ENCODE measurements at places on chromosomes 16 and 17. TPM values are rescaled to one million over a fixed set of nuclear protein-coding genes. Genes with fewer than 3 reads are reported as not detected.

MYO15B gene
- 5.3 TPM for total RNA-seq

NGFR gene
- under 0.01 TPM for total RNA-seq

CETP gene
- total RNA-seq, result 12.8 TPM

MT1B gene
- not detected for total RNA-seq

TBC1D3L gene
- total RNA-seq, result 3.7 TPM

IL17C gene
- not detected for total RNA-seq

ZG16 gene
- total RNA-seq, result not detected

GRCh38 chr16:30377050-30377811 lies 2.6 kb downstream of the MYL11 start:
- DNase-seq, result no peak

DNA sequence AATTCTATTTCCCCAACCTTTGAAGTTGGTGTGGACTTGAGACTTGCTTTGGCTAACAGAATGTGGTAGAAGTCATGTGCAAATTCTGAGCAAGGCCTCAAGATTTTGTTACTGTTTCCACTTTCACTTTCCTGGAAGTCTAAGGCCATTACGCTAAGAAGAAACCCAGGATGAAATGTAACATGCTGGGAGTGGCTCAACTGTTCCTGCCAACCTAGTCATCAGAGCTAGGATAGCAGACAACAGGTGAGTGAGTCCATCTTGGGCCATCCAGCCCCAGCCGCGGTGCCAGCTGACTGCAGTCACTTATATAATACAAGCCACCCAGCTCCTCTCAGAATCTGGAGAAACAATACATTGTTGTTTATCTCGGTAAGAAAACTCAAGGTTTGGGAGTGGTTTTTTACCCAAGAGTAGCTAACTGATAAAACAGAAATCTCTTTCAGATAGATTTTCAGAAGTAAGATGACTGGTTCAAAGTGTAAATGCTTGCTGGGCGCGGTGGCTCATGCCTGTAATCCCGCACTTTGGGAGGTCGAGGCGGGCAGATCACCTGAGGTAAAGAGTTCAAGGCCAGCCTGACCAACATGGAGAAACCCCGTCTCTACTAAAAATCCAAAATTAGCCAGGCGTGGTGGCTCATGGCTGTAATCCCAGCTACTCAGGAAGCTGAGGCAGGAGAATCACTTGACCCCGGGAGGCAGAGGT lies 10.7 kb upstream of the STX4 start:
- DNase-seq, result no peak

GRCh38 chr16:4231886-4232285 lies 10.0 kb downstream of the SRL start:
- DNase-seq, result no peak

- DNase-seq, result no peak
These were observed 2.5 kb downstream of the TBX21 start for GRCh38 chr17:47735536-47736011.

- no peak for DNase-seq
These were observed 31.9 kb downstream of the PMP22 start for GRCh38 chr17:15233022-15233805.

DNA sequence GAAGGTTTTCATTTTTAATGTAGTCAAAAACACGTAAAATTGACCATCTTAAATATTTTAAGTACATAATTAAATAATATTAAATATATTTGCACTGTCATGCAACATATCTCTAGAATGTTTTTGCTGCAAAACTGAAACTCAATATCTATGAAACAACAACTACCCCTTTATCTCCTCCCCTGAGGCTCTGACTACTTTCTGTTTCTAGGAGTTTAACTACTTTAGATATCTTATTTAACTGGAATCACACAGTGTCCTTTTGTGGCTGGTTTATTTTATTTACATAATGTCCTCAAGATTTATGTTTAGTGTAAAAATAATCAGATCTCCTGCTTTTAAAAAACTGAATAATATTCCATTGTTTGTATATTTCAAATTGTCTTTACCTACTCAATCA lies 2003.9 kb downstream of the TP53TG3F start:
- DNase-seq, result no peak

DNA sequence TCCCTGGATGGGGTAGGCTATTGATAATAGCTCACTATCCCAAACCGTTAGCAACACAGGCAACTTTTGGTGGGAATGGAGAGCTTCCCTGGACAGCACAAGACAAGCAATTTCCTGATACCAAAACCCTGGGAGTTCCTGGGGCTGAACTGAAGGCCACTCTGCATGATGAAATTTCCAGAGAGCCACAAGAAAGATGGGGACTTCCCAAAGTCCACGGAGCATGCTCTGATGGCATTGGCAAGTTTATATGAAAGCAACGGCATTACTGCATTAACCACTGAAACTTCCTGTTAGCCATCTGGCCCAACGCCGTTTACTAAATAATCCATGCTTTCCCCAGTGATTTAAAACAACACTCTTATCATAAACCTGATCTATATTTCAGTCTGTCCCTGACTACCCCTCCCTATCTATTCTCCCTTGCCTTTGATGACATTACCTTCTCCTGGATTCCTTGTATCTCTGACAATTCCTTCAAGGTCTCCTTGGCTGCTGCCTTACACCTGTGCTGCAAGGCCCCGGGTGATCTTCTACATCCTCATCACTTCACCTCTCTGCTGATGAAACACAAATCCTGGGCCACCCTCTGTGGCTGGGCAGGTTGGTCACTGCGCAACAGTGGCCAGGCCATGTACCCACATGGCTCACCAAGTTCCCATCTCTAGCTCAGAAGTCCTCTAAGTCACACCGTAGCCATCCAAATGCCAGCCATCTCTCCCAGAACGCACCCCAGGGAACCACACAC lies 108.5 kb upstream of the RCVRN start:
- DNase-seq, result no peak

DNA sequence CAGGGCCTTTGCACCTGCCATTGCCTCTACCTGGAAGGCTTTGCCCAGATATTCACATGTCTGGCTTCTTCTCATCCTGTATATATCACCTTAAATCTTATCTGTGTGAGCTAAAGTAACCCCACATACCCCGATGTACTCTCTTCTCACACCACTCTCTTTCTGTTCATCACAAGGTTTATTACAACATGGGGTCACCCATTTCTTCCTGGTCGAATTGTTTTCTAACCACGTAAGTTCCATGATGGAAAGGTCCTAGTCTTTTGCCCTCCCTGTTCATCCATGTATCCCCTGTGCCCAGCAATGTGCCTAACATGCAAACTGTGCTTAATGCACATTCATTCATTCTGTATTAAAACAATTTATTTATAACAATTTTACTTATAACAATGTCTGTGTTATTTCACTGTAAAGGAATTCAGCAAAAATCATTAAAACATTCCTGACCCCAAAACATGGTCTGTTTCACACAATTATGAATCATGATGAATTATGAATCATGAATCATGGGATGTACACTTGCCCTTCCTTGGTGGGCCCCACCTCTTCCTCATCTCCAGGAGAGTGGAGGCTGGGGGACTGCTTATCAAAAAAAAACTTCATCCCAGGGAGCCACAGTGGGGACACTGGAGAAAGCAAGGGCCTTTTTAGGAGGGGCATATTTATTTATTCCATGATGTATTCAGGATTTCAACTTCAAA lies 336.4 kb downstream of the GRIN2A start:
- no peak for DNase-seq

- DNase-seq, result no peak
These were observed 20.5 kb upstream of the UBE2I start for GRCh38 chr16:1288813-1289476.

- DNase-seq, result no peak
These were observed 7.2 kb downstream of the MRPL58 start for GRCh38 chr17:75019710-75020109.

DNA sequence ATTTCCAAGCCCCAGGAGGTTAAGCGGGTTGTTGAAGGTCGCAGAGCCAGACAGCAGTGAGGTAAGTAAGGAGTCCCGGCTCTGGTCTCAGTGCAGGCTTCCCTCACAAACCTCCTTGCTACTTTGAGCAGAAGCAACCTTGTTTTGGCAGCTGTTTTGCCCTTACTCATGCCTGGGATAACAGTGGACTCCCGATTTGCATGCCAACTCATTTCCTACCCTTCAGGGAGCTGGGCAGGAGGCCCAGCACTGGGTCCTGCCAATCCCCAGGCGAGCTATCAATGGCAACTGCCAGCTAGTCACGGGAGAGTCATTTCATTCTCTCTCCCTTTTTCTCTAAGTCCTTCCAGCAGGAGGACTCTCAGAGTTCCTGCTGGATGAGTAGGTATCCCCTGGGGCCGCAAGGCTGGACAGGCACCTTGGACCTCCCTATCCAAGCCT lies 72.0 kb upstream of the KSR1 start:
- peak; percentile 97 for DNase-seq

GRCh38 chr16:81817296-81817695 lies 38.2 kb downstream of the PLCG2 start:
- no peak for DNase-seq

- no peak for DNase-seq
These were observed 63.1 kb upstream of the BCO1 start for GRCh38 chr16:81175325-81175891.

DNA sequence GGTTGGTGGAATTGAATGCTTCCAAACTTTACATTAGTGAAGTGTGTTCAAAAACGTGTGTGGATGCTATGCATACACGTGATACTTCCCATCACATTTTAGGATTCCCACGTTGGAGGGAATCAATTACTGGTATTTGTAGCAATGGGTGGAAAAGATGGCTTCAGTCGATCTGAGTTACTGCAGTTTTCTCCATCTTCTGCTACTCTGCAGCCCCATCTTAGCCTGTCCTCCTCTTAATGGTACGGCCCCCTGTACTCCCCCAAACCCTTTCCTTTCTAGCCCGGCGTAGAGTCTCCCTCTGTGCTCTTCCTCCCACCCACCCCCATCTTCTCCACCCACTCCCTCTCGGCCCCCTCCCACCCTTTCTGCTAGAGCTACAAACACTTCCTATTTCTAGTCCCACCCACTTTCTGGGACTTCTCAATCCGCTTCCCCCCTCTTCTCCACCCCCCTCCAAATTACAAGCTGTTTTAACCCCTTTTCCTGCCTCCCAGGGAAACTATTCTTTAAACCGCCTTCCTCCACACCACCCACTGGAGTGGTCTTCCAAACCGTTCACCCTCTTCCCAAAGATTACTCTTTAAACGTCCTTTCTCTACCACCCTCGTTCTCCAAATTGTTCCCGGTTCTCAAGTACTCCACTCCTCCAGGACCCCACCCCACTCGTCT lies 1.1 kb downstream of the CHTF8 start:
- DNase-seq, result no peak

GRCh38 chr16:14586637-14587305 lies 43.3 kb downstream of the PARN start:
- DNase-seq, result no peak

DNA sequence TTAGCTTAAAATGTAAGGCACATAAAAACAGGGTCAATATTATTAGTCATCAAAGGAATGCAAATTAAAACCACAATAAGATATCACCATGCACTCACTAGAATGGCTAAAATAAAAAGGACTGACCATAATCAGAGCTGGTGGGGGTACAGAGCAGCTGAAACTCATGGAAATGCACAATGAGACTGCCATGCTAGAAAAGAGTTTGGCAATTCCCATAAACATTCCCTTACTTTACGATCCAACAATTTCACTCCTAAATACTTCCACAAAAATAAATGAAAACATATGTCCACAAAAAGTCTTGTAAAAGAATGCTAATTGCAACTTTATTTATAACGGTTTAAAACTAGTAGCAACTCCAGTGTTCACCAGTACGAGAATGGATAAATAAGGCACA lies 36.1 kb upstream of the ERCC4 start:
- DNase-seq, result no peak

DNA sequence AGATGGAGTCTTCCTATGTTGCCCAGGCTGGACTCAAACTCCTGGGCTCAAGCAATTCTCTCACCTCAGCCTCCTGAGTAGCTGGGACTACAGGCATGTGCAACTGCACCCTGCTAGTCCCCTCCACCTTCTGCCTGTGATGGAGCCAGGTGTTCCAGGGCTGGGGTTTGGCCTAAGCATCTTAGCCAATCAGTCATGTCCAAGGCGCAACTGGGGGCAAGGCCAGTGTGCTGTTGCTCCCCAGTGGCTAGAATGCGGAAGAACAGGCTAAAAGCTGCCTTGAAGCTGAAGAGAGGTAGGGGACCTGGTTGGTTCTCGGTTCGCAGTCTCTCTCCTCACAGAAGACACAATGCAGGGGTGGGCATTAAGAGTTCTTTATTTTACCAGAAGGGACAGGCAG lies 18.6 kb downstream of the FLOT2 start:
- peak; percentile 50 for DNase-seq

GRCh38 chr17:45123930-45124796 lies 8.2 kb downstream of the PLCD3 start:
- DNase-seq, result peak; percentile 96

DNA sequence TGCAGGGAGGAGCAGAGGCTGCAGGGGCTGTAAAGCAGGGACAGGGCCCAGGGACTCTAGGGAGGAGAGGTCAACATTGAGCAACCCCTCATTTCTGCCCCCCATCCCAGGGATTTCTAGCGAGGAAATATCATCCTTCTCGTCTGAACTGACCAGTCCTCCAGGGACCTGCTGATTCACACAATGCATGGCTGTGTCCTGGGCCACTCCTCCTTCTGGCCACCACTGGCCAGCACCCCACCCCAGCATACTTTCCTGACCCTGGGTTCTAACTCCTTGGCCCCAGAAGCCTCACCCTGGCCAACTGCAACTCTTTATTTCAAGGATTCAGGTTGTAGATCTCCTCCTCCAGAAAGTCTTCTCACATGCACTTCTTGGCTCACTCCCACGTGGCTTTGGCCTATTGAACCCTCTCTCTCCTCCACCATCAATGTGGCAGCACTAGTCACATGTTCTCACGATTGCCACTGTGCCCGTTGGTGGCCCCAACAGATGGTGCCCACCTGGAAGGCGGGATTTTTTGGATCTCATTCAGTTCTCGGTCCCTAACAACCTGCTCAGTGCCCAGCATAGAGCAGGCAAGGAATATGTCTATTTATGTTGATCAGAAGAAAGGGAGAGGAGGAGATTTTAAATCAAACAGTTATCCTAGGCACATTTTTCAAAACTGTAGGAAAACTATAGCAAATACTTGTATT lies 41.5 kb downstream of the CUEDC1 start:
- DNase-seq, result no peak

DNA sequence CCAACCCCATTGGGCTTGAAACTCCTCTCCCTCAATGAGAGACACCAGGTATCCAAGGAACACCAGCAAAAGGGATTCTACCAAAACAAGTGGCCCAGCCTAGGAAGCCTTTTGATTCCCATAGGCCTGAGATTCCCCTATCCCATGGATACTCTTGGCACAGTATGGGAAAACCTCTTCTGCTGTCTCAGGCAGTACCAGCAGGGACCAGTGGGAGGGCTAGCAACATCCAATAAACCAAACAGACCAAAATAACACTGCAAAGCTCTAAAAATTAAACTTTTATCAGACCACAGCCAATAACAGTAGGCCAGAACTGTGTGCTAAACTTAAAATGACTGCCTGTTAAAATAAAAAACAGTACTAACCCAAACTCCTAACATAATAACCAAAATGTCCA lies 153.9 kb upstream of the CES5A start:
- no peak for DNase-seq

- no peak for DNase-seq
These were observed 59.0 kb upstream of the TBX2 start for GRCh38 chr17:61340431-61341209.

DNA sequence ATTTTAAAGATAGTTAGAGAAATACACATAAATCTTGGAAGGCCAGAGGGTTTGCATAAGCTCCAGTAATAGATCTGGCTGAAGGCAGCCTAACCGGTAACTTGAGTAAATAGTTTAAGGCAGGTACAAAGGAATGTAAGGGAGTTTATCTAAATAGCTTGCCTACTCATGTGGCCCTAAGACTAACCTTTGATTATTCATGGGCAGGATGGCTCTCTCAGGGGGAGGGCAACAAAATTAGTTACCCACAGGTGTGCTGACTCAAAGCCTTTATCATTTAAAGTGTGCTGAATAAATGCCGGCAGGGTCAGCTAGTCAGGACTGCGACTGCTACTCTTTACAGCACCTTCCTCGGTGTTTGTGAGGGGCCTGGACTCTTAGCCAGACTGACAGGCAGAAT lies 761.3 kb upstream of the KIF2B start:
- DNase-seq, result no peak
